Foreskin fibroblast (primary cell): ENCODE measurements at places on chromosomes 1 and 21.

DNA sequence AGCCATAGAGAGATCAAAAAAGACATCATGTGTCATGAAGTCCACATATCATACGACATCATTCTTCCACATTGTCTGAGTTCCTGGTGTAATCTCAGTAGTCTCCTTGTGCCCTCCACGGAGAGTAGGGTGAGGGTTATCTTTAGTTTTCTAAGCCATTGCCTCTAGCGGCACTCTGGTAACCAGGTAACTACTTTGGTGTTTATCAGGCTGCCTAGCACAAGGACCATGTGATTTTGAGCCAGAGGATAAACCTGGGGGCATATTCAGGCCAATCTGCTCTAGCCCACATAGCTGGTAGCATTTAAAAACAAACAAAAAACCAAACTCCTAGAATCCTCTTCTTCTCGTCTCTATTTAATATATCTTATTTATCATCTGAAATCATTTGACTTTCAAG lies 147.4 kb downstream of the GDAP2 start:
- DNase-seq: no peak

GRCh38 chr1:7659514-7659913 lies 111.6 kb upstream of the VAMP3 start:
- DNase-seq: no peak

DNA sequence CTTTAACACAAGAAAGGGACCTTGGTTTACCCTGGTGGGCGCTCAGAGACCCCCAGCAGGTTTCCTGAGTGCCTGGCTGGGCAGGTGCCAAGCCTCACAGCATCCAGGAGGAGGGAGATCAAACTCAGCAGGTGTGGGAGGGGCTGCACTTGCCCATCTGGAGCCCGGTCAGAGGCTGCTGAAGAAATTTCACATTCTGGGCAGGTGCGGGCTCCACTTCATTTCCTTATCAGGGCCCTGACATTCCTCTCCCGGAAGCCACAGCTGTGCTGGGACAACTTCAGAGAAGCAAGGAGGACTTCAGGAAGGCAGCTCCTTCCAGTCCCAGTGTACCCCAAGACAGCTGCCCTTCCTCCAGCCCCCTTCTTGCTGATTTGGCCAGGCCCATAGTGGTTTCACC lies 82.9 kb downstream of the ITPKB start:
- DNase-seq: no peak

DNA sequence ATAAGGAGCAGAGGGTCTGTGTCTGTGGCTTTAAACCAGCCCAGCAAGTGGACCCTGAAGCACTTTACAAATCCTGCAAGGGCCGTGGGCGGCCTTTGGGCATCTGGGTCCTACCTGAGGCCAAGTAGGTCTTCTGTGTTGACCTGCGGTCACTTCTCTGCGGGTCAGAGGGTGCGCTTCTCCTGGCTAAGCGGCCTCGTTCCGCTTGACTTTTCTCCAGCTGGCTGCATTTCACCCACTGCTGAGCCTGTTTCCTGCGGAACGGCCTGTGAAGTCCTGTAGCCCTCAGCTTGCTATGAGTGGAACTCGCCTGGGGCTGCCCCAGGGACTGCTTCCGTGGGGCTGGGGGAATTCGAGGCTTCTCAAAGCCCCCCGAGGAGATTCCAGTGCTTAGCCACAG lies 43.3 kb downstream of the SLC37A1 start:
- no peak for DNase-seq

DNA sequence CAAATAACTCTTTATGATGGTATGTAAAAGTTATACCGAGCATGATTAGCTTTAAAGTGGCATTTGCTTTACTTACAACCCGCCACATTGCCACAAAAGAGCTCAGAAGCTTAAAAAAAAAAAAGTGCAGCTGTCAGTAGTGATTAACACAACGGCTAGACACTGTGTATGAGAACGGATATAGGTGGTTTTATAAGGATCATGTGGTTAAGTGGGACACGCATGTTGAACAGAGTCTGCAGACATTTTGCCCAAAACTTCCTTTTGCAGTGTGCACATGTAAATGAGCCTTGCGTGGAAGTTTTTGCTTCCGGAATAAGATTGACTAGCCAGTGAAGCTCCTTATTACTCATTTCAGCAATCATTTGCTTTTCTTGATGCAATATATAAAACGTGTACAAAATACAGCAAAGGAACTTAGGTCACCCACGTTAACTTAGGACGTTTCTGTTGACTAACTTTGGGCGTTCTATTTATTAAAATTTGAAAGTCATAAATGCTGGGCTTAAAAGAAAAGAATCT lies 58.7 kb upstream of the RGS1 start:
- DNase-seq: no peak

GRCh38 chr1:90143591-90143990 lies 148.7 kb downstream of the ZNF326 start:
- no peak for DNase-seq
